ENCODE measurements at places on chromosomes 5 and 9.

- no peak for DNase-seq
These were observed 138.1 kb upstream of the PCA3 start for GRCh38 chr9:76626141-76626540.

GRCh38 chr9:119959846-119960545 is 590.8 kb upstream of the BRINP1 start:
- DNase-seq, result no peak

DNA sequence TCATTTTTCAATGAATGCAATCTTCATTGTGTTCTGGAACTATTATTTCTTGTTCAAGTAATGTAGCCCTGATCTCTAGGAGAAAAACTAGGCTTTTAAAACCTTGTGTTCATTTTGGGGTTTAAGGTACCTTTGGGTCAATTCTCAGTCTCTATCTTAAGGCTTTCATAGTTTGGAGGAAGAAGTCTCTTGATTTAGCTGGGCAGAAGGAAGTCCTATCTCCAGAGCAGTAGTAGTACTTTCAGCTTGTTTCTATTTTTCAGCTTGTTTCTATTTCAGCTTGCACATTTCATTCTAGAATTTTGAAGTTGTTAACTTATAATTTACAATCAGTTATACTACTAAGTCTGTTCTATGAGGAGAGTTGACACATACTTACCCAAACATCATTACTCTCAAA is 15.2 kb downstream of the CSNK1G3 start:
- DNase-seq, result no peak

DNA sequence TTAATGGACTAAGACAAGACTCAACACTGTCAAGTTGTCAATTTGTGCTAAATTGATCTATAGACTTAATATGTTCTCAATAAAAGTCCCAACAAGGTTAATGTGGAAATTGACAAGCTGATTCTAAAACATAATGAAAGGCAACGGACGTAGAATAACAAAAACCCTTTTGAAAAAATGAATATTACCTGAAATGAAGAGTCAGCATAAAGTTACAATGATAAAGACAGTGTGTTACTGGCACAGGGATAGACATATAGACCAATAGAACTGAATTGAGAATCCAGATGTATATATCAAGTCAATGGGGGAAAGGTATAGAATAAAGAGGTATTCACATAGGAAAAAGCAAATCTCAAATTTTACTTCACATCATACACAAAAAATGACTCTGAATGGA is 37.7 kb upstream of the BARX1 start:
- DNase-seq, result no peak

GRCh38 chr9:20788526-20789451 is 104.7 kb downstream of the FOCAD start:
- DNase-seq, result no peak

- no peak for DNase-seq
These were observed at the start of gene PCAT7 for GRCh38 chr9:94554439-94555331. Gene PCAT7 (plus strand): TSS chr9:94555083.

DNA sequence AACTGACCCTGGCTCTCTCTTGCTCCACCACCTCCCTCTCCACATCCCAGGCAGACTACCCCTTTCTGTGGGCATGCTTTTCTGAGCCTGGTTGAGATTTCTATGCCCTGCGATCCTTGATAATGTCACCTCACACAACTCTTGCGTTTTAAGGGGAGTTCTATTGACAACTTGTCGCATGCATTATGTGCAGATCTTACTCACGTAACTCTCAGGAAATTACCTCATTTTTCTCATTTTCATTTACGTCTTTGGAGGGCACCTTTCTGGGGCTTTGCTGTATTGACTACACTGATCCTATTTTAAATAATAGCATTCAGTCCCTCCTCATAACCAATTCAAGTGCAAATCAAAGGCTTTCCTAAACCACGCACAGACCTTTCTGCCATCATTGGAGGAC is 140.4 kb upstream of the WWC1 start:
- DNase-seq, result no peak

DNA sequence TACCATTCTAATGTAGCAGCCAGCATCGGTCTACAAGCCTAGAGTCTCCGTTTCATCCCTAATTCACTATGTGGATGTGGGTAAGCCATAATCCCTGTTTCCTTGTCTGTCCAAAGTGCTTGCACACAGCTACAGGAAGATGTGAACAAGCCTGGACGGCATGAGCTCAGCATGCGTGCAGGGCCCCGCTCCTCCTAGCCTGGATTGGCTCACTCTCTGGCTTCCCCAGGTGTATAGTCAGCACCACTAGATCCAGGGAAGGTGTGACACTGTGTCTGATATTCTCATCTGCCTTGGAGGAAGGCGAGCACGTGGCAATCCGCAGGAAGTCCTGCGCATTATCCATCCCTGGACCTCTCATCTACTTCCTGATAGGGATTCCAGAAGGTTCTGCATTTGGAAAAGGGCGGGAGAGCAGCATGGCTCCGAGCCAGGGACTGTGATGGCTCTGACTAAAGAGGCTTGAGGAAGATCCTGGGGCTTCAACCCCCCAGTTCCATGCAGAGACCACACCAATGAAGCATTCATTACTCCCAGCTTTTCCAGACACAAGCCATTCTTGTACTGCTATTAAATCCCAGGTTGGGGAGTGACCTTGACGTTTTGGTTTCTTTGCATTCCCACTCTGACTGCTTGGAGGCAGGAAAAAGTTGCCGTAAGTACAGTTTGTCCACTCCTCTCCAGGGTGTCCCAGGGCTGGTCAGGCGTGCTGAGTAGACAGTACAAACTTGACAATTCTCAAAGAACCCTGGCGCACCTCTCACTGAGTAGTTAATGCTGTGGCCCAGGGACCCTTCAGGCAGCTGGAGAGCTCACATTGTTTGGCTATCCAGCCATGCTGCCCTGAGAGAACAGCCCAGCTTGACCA is 65.6 kb downstream of the PSD2 start:
- no peak for DNase-seq

DNA sequence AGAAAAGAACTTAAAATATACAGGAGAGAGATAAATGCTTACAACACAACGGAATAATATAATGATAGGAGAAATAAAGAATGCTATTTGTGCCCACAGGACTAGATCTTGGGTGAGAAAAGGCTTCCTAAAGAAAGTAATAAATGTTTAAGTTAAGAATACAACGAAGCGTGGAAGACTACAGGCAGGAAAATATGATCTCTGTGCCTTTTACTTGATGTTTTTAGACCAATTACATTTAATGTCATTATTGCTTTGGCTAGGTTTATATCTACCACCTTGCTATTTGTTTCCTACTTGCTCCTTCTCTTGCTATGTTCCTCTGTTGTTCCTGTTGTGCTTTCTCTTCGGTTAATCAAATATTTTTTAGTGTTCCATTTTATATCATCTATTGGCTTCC is 80.2 kb upstream of the GOLGA1 start:
- no peak for DNase-seq

DNA sequence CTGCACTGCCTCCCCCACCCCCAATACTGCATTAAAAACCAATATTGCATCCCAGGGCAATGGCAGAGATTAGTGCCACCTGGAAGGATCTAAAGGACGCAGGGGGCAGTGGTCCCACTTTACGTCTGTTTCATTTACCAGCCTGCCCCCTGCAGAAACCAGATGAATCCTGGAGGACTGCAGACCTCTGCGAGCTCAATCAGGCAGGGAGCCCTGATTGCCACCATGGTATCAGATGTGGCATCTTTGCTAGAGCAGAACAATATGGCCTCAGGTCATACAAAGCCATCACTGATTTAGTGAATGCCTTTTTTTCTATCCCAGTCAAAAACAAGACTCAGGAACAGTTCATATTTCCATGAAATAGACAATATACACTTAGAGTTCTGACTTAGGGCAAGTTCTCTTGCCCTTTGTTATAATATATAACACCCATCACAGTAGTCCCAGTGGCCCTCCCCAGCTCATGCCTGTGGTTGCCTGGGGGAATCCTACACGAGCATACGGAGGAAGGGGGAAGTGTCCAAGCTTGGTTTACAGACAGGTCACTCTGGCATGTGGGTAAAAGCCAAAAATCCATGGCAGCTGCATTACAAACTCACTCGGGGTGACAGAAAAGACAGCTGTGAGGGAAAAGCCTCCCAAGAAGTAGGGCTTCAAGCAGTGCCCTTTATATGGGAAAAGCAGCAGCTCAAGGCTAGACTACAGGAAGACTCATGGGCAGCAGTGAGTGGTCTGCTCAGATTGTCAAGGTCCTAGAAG is 85.1 kb downstream of the MED27 start:
- DNase-seq, result no peak

DNA sequence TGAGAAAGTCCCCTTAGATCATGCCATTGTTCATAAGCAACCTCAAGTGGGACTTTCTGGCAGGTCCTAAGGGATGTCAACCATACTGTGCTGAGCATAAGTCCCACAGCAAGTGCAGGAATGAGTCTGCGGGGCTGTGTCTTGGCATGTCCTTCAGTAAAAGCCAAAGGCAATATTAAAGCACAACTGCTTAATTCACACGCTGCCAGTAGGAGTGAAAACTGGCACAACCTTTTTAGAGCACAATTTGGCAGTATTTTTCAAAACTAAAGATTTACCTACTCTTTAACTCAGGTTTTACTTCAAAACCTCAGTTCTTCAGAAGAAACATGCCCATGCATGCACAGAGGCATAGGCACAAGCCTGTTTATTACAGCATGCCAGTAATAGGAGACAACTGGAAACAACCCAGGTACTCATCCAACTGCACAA is 24.4 kb upstream of the SMAD5 start:
- no peak for DNase-seq

DNA sequence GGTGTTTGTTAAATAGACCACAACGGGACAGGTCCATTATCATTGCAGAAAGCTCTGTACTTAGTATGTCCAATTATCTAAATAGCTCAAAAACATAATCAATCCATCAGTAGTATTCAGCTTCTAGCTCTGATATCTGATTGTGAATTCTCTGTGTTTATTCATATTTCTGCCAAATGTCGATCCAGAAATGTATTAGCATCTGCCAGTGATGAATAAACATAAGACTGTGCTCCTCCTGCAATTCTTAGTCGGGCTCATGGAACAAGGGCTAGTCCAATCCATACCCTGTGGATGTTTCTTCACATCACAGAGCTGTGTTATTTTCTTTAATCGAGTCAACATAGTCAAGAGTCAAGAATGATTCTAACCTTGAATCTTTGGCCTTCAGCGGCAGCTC is 1612.1 kb upstream of the WWC1 start:
- DNase-seq, result no peak

GRCh38 chr5:33408816-33409215 is 31.9 kb upstream of the TARS1 start:
- DNase-seq, result no peak

GRCh38 chr5:35647712-35648111 is 30.0 kb downstream of the SPEF2 start:
- no peak for DNase-seq

DNA sequence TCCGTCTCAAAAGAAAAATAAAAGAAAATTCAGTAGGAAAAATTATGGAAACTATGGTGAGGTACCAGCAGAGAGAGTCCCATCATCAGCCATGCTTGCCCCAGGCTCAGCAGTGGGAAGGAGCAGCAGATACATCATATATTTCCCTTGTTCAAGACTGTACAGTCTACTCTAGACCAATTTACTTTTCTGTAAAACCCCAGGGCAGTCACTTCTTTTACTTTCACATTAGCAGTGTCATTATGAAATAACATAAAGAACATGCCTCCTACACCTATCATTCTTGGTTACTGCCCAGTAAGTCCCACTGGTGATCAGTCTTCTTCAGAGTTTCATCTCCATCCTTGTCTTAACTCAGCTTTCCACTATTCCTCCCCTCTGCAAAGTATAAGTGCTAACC is 1145.0 kb downstream of the MAT2B start:
- no peak for DNase-seq

- no peak for DNase-seq
These were observed 14.4 kb upstream of the ZNF131 start for GRCh38 chr5:43106290-43106638.

GRCh38 chr5:172798422-172799215 is 27.6 kb upstream of the DUSP1 start:
- DNase-seq, result no peak

- no peak for DNase-seq
These were observed 353.3 kb upstream of the CD180 start for GRCh38 chr5:67549947-67550346.

GRCh38 chr9:112752334-112753125 is 2.0 kb downstream of the SNX30 start:
- no peak for DNase-seq

DNA sequence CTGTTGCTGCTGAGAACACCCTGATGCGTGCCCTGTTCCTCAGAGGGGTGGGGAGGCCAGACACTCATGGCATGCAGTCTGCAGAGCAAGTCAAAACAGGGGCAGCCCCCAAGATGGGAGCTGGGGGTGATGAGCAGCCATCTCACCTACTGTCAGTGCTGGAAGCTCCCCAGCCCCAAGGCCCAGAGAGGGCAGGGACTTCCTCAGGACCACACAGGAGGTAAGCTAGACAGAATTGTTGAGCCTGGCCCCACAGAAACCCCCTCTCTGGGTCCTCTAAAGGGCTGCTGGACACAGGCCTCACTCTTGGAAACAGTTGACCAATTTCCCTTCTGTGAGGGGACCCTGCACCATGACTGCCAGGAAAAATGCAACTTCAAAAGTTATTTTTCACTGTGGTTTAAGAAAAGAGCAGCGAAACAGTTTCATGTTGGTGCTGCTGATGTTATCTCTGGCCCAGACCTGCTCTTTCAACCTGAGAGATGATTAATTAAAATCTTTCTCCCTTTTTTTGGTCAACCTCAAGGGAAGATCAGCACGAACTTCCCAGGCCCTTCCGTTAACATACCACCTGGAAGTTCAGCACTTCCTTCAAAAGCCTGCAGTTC is 9.6 kb downstream of the CSF2 start:
- DNase-seq, result no peak

DNA sequence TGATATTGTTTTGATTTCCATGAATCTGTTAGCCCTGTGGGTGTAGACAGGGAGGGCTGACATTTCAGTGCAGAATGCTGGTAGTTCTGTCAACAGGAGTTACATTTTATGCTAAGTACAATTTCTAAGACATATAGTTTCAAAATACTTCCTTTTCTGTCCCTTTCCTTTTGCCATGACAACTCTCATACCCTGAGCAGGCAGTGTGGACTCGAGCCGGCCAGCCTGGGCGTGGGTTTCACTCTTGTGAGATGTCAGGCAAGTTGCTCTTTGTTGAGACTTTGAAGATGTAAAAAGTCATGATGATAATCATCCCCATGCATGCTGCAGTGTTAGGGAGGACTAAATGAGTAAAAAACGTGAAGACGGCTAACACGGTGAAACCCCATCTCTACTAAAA is 197.9 kb downstream of the CFAP90 start:
- no peak for DNase-seq

GRCh38 chr9:124263213-124263612 is 5.5 kb downstream of the NEK6 start:
- no peak for DNase-seq

- DNase-seq, result no peak
These were observed 31.8 kb upstream of the MAP1B start for GRCh38 chr5:72075461-72075860.
